ENCODE measurements at places on chromosomes 12 and 14.
A peak's percentile ranks its signal among the peaks of the same experiment; 100 is the strongest.

DNA sequence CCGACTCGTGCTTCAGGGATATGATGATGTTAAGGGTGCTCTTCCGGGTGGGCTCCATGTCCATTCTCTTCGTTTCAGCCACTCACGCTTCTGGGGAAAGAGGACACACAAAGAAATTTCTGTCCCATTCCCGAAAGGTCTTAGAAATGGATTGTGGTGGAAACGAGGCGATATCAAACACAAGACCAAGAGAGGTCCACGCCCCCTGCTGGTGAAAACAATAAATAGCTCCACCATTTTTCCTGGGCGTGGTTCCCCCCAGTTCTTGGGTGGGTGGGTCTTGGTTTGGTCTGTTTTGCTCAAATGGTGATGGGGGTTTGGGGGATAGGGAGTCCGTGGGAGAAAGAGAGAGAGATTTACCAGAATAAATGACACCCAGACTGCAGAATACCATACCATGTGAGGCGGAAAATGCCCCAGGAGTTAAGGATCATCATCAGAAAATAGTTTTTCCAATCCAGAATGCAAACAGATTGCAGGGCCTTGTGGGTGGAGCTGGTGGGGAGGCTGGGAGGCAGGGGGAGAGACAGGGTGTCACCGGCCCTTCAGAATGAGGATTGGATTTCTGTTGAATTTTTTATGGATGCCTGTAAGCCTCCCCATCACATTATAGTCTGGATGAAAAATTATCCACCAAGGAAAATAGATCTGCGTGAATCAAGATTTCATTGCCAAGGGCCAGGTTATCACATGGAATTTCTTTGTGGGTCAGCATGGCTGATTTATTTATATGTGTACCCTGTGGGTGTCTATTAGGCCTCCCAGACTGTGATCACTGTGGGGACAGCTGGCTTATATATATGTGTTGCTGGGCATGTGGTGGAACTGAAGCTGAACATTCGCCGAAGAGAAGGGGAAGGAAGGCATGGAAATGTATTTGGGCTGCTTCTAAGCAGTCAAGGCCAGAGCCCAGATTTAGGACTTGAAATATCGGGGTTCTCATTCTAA, 55.8 kb downstream of the SRRM4 start:
- peak; percentile 14 for DNase-seq

DNA sequence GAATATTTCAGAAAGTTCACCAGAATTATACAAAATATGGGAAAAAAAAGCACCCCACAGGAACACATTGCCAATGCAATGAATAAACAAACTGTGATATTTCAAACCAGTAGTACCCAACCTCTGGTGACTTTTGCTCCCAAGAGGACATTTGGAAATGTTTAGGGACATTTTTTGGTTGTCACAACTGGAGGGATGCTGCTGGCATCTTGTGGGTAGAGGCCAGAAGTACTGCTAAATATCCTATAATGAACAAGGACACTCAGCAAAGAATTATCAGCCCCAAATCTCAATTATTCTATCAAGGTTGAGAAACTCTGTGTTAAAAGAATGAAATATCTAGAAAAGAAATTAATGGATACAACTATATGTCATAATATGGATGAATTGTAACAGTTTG, 1334.4 kb upstream of the FLRT2 start:
- DNase-seq = no peak

GRCh38 chr12:46222636-46223035, 46.2 kb downstream of the SLC38A1 start:
- DNase-seq = no peak

DNA sequence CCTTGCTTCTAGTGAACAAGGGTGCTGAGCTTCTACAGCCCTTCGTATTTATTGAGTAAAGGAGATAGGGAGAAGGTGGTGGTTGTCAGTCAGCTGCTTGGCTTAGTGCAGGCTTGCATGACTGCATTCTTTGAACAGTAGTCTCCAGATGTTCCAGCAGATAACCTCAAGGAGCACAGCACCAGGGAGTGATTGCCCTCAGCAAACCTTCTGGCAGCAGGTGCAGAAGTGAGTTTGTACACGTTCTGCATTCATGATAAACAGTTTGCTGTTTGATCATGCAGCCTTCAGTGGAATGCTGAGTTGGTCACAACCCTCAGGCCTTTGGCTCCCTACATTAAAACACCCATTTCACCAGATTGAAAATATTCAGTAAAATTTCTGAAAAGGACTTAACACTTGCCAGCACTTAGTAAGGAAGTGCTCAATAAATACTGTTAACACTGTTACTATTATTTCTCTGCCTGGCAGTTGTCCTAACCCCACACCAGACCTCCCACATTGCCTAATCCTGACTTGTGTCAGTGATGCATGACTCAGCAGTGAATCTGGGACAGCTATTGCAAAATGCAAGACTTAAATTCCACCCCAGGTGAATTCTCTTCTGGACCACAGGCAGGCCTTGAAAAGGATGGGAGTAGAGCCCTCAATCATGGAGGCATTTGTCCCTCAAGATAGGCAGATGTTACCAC, 18.9 kb upstream of the CARMIL3 start:
- peak; percentile 95 for DNase-seq

- DNase-seq = no peak
Measured at GRCh38 chr14:105843444-105844046, 317.2 kb downstream of the TMEM121 start.

GRCh38 chr14:41986700-41987099, 380.0 kb downstream of the LRFN5 start:
- DNase-seq = peak; percentile 59
